ENCODE measurements at places on chromosomes 6 and 20.

DNA sequence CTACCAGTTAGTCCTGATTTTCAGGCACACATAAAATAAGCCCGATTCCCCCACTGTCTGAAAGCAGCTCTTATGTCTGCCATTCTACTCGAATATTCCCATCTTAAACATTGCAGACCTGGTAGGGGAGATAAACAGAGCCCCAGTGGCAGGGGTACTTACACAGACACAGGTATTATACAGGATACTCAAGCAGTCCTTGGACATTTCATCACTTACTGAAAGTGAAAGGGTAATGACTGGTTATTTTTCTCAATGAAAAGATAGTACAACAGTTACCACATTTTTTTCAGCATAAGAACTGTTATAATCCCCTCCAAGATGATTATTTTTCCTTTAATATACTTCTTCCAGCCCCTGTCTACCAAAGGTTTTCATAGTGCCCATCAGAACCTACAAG lies 37.8 kb downstream of the TRPC4AP start:
- H3K4me3 ChIP-seq, result no peak overlapping the region
- H3K27me3 ChIP-seq, result no peaks in the 10 kb centered on the region
- H3K4me1 ChIP-seq, result peaks cover 15% of the 10 kb centered on the region
- H3K36me3 ChIP-seq, result peaks cover 3% of the 10 kb centered on the region

DNA sequence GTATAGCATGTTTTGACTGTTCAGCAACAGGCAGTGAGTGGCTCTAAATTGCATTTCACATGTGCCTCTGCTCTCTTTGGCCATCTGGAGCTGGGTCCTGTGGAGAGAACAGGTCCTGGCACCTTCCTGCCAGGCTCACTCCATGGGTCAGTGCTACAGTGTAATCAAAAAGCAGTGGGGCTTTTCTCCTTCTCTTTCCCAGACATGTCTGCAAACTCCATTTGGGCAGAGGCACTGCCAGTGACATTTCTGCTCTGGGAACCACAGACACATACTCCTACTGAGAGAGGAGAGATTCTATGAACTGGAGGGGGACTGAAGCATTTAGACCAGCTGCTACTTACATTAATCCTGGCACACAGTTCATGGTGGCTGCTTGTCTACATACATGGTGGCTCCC lies 68.3 kb upstream of the TRAF3IP2 start:
- H3K27me3 ChIP-seq, result no peaks in the 10 kb centered on the region
- H3K4me3 ChIP-seq, result no peak overlapping the region
- no peak for DNase-seq

GRCh38 chr6:159023893-159024292 lies 20.9 kb downstream of the TAGAP start:
- no peaks in the 10 kb centered on the region for H3K36me3 ChIP-seq
- H3K27me3 ChIP-seq, result no peaks in the 10 kb centered on the region
- DNase-seq, result no peak
- H3K4me1 ChIP-seq, result peaks cover 9% of the 10 kb centered on the region

DNA sequence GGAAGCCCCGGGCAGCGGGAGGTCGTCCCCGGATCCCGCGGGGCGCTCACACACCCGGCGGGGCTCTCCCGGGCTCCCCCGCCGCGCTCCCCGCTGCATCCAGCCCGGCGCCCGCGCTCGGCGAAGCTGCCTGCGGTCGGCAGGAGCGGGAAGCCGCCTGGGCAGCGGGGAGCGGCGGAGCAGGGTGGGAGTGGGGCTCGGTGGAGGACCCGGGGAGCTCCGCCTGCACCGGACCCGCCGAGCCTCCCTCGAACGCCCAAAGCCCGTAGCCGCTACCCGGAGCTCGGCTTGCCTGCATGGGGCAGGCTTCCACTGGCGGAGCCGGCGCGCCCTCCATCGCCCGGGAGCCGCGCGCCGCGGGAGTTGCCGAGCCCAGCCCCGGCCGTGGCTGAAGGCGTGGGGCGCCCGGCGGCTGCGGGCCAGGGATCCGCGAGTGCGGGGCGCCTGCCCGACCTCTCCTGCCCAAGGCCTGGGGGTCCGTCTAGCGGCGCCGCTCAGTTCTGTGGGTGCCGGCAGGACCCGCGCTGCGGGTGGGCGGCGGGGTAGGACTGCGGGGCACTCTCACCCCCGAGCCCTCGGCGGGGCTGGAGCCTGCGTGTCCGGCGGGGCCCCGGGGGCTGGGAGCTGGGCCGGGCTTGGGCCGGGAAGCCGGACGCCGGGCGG lies 671 bp downstream of the CDH4 start:
- no peak overlapping the region for H3K4me3 ChIP-seq
- no peak for DNase-seq
- H3K36me3 ChIP-seq, result no peaks in the 10 kb centered on the region

DNA sequence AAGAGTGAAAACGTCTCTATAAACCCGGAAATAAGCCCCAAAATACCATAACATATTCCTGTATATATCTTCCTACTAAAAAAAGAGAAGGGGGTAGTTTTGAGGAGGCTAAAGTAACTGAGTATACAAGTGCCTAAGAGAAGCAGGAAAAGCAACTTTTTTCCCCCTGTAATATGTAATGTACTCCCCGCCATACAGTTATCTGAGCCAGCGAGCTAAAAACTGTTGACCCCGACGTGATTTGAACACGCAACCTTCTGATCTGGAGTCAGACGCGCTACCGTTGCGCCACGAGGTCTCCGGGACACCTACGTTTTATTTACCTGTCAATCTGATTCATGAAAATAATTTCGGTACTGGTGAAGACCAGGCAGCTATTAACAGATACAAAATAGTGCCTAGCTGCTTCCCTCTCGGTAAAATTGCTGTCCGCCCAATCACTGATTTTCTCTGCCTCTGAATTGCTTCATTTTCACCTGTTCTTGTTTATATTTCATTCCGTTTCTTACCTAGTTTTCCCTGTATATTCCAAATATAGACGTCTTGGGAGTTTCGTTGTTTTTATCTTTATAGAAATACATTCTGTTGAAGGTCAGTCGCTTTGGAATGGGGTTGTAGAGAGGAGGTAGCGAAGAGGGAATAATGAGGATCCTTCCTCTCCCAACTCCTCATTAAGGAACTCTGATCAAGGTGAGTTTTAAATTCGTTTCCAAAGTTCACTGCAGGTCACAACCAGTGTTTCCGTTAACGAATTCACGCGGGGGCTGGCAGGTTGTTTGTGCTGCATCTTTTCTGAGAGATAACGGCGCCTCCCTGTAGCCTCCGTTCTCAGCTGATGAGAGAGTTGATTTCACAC lies 33.6 kb upstream of the BTN3A2 start:
- peak overlapping the region; percentile 8 for H3K27ac ChIP-seq
- peaks cover 36% of the 10 kb centered on the region for H3K4me1 ChIP-seq
- H3K36me3 ChIP-seq, result no peaks in the 10 kb centered on the region
- peak; percentile 59 for DNase-seq

- no peak for DNase-seq
- H3K4me3 ChIP-seq, result no peak overlapping the region
- H3K36me3 ChIP-seq, result no peaks in the 10 kb centered on the region
- no peaks in the 10 kb centered on the region for H3K27me3 ChIP-seq
Measured at GRCh38 chr6:148538261-148539190, 195.9 kb downstream of the SASH1 start.

DNA sequence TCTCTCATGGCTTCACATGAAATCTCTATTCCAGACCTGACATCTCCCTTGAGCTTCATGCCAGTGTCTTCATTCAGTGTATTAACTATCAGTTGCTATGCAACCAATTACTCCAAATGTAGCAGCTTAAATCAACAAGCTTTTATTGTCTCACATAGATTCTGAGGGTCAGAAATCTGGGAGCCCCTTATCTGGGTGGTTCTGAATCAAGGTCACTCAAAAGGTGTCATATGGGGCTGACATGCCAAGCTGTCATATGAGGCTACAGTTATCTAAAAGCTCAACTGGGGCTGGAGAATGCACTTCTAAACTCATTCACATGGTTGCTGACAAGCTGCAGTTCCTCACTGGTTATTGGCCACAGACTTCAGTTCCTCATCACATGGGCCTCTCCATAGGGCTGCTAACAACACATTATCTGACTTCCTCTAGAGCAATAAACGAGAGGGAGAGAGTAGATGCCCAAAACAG lies 7.3 kb upstream of the CGA start:
- no peaks in the 10 kb centered on the region for H3K4me1 ChIP-seq
- DNase-seq, result no peak
- no peak overlapping the region for H3K27ac ChIP-seq
- no peaks in the 10 kb centered on the region for H3K36me3 ChIP-seq

GRCh38 chr6:80094017-80094416 lies 12.5 kb upstream of the BCKDHB start:
- peak; percentile 36 for DNase-seq
- H3K27ac ChIP-seq, result no peak overlapping the region
- H3K4me1 ChIP-seq, result no peaks in the 10 kb centered on the region

DNA sequence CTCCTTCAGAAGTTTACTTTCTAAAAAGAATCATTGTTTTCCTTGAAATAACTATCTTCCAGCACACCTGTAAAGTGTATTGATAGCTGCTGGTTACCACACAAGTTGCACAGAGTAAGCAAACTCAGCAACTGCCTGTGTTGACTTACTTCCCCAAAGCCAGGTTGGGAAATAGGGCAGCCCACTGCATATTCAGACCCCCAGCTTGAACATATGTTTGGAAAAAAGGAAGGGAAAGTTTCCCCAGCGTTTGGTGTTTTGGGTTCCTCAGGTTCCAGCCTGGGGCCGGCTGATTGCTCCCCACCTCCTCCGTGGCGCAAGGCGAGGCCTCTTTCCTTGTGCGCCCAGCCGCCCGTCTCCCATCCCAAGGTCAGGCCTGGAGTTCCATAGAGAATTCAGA lies 70.1 kb upstream of the QKI start:
- DNase-seq, result no peak
- H3K36me3 ChIP-seq, result no peaks in the 10 kb centered on the region
- no peaks in the 10 kb centered on the region for H3K4me1 ChIP-seq
- H3K27ac ChIP-seq, result no peak overlapping the region
- H3K27me3 ChIP-seq, result no peaks in the 10 kb centered on the region

DNA sequence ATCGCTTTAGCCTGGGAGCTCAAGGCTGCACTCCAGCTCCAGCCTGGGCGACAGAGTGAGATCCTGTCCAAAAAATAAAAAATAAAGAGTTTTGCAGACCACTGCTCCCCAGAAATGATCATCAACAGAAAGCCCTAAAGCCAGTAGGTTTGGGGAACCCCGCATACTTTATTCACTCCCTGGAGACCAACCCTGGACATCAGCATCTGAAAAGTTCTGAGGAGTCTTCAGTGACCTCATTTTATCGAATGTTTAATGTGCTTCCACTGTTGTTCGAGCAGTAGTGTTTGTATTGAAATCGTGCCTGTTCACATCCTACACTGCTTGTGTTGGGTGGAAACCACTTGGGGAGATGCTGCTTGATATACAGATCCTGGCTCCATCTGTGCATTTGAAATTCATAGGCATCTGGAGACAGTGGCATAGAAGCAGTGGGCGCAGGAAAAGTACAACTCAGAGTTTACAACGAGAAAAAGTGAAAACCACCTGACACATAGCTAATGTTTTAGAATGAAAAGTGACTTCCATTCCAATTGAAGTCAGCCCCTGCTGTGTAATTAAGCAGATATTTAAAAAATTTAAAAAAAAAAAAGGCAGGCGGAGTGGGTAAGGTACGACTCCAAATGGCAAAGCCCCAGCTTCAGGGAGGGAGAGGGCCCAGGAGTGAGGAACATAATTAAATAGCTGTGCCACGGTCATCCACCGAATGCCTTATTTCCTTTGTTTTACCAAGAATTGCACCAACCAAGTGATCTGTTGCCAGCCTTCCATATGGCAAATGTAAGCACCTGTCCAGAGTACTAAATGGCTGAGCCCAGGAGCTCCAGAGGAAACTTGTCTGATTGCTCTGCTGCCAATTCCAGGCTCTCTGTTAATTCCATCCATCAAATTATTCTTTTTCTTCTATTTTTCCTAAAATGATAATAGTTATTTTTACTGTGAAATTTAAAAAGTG lies 100.4 kb upstream of the NAA20 start:
- H3K27me3 ChIP-seq, result no peaks in the 10 kb centered on the region
- no peaks in the 10 kb centered on the region for H3K4me1 ChIP-seq
- no peaks in the 10 kb centered on the region for H3K36me3 ChIP-seq

DNA sequence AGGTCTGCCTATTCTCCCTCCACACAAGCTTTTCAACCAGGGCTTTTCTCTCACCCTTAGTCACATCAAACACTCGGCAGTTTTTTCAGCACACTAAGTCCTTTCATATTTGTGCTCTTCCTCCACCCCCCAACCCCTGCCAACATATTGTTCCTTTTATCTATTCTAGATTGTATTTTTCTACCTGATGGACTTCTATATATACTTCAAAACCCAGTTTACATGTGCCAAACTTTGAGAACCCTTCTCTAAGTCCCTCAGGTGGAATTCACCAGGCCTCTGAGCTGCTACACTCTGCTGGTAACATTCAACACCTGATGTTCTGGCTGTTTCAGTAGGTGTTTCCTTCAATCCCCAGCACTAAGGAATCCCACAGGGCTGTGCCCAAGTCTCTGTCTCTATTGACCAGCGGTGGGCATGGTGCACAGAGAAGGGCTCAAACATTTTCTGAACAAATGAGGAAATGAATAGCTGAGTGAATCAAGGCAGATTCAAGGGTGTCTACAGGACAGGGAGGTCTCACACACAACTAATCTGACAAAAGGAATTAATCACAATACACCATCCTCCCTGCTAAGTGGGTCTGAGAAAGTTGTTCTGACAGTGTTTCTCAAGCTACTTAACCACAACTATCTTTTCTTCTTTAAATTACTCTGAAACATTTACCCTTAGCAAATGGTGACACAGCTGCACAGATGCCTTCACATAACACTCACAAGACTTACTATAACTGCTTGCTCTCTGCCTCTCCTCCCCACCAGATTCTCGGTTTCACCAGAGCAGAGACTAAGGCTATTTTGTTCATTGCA lies 166.5 kb downstream of the TSHZ2 start:
- peaks cover 5% of the 10 kb centered on the region for H3K4me1 ChIP-seq
- H3K36me3 ChIP-seq, result no peaks in the 10 kb centered on the region
- DNase-seq, result no peak
- no peaks in the 10 kb centered on the region for H3K27me3 ChIP-seq
- no peak overlapping the region for H3K4me3 ChIP-seq
- H3K27ac ChIP-seq, result no peak overlapping the region

- no peaks in the 10 kb centered on the region for H3K4me1 ChIP-seq
- H3K27me3 ChIP-seq, result no peaks in the 10 kb centered on the region
- no peaks in the 10 kb centered on the region for H3K36me3 ChIP-seq
- DNase-seq, result no peak
- H3K4me3 ChIP-seq, result no peak overlapping the region
Measured at GRCh38 chr6:14848019-14848418, 397.9 kb upstream of the JARID2 start.

GRCh38 chr20:19937651-19938420 lies 79.3 kb upstream of the NAA20 start:
- no peaks in the 10 kb centered on the region for H3K27me3 ChIP-seq
- H3K36me3 ChIP-seq, result no peaks in the 10 kb centered on the region
- peaks cover 18% of the 10 kb centered on the region for H3K4me1 ChIP-seq
- peak; percentile 31 for DNase-seq
- no peak overlapping the region for H3K27ac ChIP-seq
- H3K4me3 ChIP-seq, result no peak overlapping the region

GRCh38 chr20:61561111-61561830 lies 309.2 kb downstream of the CDH4 start:
- DNase-seq, result no peak
- no peaks in the 10 kb centered on the region for H3K4me1 ChIP-seq
- H3K27ac ChIP-seq, result no peak overlapping the region
- H3K4me3 ChIP-seq, result no peak overlapping the region
- H3K27me3 ChIP-seq, result no peaks in the 10 kb centered on the region

Data from CD4-positive, alpha-beta memory T cell (primary cell).